ENCODE measurements at places on chromosomes 16 and 17.

- DNase-seq: no peak
Observed at GRCh38 chr17:72485596-72485995, 364.8 kb downstream of the SOX9 start.

- DNase-seq: no peak
Observed at GRCh38 chr16:58379736-58380135, 12.5 kb upstream of the GINS3 start.

- no peak for DNase-seq
Observed at GRCh38 chr17:37233036-37233435, 142.7 kb upstream of the C17orf78 start.

- no peak for DNase-seq
Observed at GRCh38 chr16:55136356-55137150, 187.4 kb upstream of the IRX6 start.

DNA sequence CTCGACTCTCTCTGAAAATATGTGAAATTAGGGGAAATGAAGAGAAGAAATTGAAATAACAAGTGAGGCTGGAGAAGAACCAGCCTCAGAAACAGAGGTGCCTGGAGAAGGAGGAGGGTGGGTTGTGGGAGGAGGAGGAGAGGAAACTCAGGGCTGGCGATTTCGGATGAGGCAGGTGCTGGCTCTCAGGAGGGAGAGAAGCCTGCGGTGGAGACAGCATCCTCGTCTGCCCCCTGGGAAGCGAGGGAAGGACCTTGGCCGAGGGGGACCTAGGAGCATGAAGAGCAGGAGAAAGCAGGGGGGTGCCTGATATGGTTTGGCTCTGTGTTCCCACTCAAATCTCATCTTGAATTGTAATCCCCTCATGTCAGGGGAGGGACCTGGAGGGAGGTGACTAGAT lies 264.7 kb upstream of the TNRC6C start:
- DNase-seq: no peak

- DNase-seq: no peak
Observed at GRCh38 chr17:14329900-14330491, 29.1 kb downstream of the HS3ST3B1 start.

DNA sequence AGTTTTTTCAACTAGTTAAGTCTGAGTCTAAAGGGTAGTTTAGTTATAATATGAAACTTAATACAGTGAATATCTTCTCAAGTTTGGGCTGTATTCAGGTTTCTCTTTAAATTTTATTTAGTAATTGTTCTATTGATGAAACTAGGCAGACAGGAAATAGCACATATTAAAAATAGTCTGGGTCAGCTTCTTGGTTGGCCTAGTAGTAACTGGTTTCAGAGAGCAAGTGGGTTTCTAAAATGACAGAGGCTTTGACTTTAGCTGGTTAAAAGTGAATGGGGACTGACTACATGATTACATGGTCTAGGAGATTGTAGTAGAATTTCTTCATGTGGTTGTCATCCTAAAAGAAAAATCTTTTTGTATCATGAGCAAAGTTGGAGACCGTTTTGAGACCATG lies 46.8 kb downstream of the OMG start:
- no peak for DNase-seq

DNA sequence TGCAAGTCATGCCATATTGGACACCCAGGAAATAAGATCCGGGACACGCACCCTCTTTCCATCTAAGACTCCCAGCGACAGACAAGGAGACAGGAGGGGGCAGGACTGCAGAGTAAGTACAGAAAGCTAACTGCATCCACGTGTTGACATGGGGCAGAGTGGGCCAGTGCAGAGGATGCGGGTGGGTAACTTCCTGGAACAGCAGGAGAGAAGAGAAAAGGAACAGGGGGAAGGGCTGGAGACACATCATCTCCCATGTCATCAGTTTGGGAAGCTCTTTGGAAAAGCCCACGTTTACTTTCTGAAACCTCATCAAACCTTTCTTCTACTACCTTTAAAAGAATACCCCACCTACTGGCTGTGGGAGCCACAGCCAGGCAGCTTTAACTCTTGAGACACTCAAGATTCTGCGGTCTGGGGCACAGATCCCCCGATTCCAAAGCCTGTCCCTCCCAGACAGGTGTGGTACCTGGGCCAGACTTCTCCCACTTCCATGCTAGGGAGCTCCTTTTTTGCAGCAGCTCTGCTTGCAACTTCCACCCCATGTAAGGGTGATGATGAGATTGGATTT lies 273.5 kb upstream of the RPL38 start:
- DNase-seq: no peak

DNA sequence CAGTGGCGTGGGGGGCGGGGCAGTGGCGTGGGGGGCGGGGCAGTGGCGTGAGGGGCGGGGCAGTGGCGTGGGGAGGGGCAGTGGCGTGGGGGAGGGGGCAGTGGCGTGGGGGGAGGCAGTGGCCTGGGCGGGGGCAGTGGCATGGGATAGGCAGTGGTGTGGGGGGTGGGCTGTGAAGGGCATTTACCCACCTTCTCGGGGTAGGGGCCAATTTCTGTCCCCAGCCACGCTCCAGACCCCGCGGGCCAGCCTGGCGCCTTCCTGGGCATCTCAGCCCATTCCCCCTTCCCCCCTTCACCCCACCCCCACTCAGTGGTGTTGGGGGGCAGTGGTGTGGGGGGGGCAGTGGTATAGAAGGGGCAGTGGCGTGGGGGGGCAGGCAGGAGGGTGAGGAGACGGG lies 92.7 kb downstream of the LITAF start:
- no peak for DNase-seq

GRCh38 chr16:89241187-89242007 lies 23.9 kb downstream of the ZNF778 start:
- DNase-seq: peak; percentile 47

DNA sequence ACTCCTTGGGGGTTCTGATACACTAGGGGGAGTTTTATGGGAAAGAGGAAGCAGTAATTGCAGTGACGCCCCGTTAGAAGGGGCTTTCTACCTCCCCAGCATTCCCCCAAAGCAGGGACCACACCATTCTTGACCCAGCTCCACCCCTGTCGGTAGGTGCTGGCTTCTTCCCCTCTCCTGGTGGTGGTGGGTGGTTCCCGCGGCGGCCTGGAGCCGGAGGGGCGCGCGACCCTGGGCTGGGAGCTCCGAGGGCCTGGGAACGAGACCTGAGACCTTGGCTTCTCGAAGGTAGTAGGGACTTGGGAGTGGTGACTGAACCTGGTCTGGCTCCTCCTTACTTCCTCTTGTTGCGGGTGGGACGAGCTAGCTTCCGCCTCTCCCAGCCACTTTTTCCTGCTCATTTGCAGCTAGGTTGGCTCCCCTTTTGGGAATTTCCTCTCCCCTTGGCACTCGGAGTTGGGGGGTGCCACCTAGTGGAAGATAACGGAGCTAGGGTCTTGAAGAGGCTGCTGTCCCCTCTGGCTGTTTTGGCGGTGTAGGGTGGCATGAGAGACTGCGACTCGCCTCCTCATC lies 438 bp downstream of the GRN start:
- peak; percentile 79 for DNase-seq

DNA sequence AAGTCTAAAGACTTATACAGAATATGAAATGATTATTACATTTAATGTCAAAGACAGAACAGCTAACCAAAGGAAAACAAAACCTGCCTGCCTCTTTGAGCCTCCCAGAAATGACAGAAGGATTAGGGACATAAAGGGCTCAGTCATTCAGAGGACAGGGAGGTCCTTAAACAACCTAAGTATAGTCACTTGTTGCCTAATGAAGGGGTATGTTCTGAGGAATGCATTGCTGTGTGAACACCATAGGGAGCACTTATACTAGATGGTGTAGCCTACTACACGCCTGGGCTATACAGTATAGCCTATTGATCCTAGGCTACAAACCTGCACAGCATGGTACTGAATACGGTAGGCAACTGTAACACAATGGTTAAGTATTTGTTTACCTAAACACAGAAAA lies 106.4 kb downstream of the PARN start:
- no peak for DNase-seq

DNA sequence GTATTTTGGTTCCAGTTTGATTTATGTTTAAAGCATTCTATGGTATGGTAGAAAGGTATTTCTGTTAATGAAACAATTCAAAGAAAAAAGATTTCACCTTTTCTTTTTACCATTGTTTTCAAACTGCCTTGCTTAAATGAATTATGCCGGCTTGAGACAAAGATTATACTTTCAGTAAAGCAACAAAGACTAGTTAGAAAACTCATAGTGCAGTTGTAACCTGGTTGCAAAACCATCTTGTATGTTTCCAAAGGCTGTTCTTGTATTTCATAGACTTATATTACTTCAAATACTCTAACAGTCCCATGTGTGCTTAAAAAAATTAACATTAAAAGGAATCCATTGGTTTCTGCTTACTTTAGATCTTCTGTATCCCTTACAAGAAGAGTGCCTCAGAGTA lies 118.5 kb upstream of the NACA2 start:
- no peak for DNase-seq

DNA sequence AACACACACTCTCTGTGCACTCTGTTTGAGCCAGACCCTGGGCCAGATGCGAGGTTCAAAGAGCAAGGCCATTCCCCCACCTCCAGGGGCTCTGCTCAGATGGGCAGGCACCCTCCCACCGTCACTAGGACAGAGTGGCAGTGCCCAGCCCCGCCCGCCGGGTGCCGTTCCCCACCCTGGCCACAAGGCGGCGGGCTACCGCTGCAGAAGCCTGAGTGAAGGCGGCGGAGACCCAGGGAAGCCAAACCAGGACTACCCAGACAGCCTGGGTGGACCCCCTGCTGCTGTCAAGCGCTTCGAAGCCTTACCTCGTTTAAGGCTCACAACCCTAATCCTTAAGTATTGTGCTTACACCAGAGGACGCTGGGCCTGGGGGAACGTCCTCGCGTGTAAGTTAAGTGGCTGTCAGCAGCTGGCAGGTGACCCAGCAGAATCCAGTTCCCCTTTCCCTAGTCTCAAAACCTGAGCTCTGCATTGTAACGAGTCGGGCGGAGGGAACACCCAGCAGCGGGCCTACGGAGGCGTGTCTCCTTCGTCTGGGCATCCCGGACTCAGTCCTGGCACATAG lies 4.5 kb downstream of the ARHGAP27 start:
- peak; percentile 71 for DNase-seq

GRCh38 chr17:41343029-41343428 lies 7.6 kb downstream of the KRT33A start:
- no peak for DNase-seq

- DNase-seq: no peak
Observed at GRCh38 chr16:22270525-22270924, 26.7 kb upstream of the POLR3E start.

Data from COR-L47 (cell line).